ENCODE measurements at places on chromosomes 6 and 20.

DNA sequence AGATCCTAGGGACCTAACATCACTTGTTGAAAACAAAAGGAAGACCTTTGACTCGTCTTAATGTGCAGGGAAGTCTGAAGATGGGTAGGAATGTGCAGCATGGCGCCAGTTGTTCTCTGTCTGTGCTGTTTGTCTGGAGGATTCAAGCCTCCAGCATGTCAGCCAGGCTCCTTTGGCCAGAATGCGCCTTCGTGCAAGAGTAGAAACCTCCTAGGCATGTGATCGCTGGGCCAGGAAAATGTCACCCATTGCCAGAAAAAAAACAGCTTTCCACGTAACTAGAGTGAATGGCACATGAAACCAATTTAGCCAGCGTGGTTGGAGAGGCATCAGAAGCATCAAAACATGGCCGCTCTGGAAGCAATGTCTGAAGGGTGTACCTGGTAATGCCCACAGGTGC is 132.7 kb downstream of the EDN1 start:
- no peak for DNase-seq

GRCh38 chr6:97292671-97293070 is 9.7 kb upstream of the MMS22L start:
- DNase-seq: no peak

DNA sequence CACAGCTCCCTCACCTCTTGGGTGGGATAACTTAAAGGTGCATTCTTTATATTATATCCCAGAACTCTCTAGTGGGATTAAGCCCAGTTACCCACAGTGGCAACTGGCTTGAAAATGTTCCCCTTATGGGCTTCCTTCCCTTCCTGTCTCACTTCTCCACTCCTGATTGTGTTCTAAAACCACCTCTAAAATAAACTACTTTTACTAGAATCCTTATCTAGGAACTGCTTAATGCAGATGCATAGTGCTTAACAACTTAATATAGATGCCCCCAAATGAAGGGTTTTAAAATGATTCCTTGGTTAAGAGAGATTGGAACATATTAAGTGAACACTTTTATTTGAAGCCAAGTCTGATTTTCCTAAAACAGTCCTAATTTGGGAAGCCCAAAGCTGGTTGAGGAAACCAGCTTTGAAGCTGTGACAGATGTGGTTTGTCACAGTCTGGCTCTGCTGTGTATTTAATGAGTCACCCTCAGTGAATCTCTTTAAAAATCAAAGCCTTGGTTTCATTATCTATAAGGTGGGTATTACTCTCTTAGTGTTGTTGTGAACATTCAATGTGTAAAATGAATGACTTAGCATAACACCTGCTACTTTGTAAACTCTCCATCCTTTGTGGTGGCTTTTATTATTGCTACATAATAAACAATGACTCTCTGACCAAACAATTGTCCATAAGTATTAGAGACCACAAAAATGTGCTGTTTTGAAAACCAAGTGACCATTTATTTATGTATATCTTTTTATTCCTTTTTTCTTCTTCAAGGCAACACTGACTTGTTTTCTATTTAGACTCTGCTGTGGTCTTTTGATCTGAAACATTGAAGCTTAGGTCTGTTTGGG is 24.4 kb downstream of the PLCB1 start:
- no peak for DNase-seq

DNA sequence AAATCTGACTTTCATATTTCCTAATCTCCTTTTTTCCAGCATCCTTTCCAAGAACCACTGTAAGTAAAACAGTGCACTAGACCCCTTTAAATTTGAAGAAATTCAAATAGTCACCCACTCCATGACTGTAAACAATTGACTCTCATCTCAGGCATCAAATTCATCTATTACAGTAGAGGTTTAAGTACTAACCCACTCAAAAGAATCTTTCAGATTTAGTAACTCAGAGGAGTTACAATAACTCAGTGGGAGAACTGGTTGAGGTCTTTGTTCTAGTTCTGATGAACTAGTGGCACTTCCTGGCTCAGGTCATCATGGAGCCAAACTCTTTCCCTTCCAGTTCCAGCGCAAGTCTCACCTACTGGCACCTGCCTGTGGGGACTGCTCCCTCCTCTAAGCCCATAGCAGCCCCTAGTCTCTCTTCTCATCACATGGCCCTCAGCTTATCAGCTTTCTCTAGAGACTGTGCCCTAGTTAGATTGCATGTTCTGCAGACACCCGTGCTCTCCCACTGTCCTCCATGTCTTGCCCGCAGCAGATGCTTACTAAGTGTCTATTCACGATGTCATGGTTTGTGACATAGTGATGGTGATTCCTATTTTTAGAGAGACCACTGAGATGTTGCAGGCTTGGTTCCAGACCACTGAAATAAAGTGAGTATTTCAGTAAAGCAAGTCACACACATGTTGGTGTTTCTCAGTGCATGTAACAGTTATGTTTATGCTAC is 196.2 kb downstream of the TBC1D7 start:
- no peak for DNase-seq

GRCh38 chr6:156840136-156840535 is 63.0 kb downstream of the ARID1B start:
- no peak for DNase-seq

DNA sequence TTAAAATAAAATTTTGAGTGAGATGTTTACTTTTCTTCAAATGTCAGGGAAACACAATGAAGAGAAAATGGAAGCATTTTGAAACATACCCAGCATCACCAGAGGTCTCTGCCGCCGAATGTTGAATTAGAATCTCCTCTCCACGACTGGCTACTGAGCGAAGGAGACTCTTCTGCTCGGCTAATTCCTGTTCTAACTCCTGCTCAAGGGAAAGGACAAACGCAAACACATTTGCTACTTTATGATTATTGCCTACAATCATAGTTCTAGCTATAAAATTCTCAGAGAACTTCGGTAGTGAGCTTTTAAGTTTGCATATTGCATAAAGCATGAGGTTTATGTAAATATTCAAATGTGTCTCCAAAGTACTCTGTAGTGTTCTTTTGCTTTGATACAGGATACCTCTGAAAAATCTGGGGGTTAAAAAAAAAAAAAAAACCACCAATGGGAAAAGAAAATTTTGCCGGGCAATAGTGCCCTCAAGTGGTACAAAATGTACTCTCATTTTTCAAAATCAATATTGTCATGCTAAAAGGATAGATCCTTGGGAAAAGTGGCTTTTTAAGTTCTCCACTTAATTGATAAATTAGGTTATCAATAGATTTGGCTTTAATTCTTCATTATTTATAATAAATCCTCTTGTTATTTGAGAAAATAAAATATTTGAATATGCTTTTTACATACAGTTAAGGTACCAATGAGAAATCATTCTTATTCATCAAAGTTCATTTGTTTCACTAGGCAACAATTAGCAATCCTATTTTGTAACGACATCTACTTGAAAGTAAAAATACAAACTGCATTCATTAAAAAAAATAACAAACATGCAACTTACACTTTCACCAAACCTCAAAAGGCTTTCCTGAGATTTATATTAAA is 369.0 kb downstream of the SYNE1 start:
- DNase-seq: no peak

DNA sequence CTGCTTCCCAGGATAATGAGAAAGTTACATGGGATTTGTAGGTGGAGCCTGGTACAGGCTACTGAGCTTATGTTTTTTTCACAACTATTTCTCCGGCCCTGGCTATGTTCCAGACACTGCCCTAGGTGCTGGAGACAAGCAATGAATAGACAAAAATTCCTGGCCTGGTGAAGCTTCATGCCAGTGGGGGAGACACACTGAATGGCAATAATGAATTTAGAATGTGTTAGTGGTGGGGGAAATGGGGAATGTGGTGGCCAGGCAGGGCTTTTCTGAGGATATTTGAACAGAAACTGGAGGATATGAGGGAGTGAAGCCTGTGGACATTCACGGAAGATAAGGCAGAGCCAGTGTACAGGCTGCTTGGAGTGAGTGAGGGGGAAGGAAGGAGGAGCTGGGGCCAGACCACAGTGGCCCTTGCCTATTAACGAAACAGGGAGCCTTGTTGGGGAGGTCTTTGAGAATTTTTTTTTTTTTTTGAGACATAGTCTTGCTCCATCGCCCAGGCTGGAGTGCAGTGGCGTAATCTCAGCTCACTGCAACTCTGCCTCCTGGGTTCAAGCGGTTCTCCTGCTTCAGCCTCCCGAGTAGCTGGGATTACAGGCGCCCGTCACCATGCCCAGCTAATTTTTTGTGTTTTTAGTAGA is 6.6 kb downstream of the FOXS1 start:
- no peak for DNase-seq

- no peak for DNase-seq
Measured at GRCh38 chr20:8720089-8720488, 348.8 kb upstream of the PLCB4 start.

- DNase-seq: no peak
Measured at GRCh38 chr6:43932259-43933147, 162.5 kb downstream of the VEGFA start.

GRCh38 chr20:1286267-1287024 is 20.4 kb downstream of the SNPH start:
- no peak for DNase-seq

DNA sequence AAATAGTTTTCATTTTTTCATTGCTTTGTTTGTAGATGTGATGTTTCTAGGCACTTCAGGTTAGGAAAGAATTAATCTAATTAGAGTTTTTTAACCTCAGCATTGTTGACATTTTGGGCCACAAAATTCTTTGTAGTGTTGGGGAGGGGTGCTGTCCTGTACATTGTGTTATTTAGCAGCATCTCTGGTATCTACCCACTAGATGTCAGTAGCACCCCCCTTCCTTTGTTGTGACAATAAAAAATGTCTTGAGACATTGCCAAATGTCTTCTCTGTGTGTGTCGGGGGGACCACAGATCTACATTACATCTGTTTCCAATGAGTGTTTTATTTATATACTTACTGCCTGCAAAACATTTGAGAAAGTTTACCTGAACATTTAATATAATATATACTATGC is 45.6 kb downstream of the EYA4 start:
- no peak for DNase-seq

GRCh38 chr6:12962529-12962928 is 246.0 kb downstream of the PHACTR1 start:
- DNase-seq: no peak

DNA sequence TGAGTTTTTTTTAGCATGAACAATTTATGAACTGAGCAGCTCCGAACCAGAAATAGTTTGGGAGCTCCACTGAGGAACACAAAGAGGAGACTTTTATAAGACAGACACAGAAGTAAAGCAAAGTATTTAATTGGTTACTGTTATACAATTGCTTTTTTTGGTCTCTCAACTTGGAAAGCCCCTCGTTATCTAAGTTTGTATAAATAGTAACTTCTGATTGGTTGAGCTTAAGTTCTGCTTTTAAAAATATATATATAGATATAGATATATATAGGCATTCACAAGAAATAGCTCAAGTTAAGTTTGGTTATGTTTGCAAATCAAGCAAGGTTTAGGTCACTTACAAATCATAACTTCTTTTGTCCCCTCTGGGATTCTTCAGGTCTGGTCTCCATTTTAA is 20.2 kb upstream of the NCR2 start:
- DNase-seq: no peak

DNA sequence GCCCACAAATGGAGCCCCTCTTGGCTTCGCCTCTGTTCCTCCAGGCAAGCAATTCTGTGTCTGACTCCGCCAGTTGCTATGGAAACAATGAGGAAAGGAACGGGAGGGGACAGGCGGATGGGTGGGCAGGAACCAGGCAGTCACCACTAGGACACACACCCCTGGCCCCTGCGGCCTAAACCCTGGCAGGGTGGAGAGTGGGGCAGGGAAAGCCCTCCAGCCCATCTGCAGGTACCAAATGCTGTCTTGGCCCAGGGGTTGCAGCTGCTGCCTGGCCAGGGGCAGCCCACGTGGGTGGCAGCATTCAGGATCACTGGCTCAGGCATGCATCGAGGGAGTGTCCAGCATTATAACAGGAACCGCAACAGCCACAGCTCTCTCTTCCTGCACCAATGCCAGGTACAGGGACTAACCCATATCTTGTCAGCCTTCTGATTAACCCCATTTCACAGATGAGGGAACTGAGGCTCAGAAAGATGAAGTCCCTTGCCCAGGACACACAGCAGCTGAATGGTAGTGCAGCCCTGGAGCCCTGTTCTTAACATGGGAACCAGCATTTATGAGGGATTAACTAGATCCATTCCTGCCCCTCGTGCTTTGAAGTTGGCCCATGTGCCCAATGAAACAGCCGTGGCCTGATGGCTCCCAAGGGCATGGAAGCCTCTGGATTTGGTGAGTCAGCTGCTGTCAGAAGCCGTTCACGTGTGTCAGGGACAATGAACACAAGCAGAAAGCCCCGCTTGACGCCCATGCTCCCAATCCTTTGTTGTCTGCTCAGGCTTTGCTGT is 66.3 kb downstream of the NOL4L start:
- no peak for DNase-seq

DNA sequence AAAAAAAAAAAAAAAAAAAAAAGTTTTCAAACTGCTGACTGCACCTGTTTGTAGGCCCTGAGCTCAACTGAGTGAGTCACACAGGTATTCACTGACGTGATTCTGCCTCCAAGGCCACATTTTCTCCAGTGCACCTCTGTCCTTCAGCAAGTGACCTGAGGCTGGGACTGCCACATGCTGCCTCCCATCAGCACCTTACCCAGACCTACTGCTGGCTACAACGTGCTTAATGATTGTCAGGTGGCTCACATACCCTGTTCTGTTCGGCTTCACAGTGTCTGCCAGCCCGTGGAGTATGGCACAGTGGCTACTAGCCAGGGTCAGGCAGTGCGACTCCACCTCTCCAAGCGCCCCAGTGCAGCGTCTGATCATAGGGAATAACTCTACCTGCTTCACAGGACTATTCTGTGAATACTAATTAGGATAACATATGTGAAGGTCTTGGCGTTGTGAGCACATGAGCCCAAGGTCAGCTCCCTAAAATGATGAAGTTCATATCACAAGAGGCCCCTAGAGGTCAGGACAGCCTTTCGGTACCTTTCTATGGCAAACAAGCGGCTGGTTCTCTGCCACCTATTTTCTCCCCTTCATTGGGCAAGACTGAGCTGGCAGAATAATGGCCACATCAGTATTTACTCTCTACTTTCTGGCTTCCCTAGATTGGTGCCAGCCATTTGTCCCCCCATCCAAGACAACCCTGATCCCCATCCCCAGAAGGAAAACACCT is 28.1 kb downstream of the RIPOR3 start:
- DNase-seq: no peak

GRCh38 chr6:92879526-92879925 is 539.8 kb downstream of the EPHA7 start:
- DNase-seq: no peak

DNA sequence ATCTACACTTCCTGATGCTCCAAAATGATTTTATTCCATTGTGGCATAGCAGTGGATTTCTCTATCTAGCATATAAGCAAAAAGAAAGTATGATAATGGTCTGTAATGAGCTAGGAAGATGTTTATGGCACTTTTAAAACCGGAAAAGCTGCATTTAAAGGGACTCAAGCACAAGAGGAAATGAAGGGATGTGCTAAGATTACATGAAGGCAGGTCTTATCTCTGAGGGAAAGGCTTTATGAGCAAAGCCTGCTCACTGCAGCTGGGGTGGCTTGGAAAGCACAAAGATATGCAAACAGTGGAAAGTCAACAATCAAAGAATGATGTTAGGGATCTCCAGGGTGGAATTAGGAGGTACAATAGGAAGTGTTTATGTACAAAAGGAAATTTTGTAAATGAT is 138.2 kb downstream of the TENT5A start:
- DNase-seq: no peak

- DNase-seq: no peak
Measured at GRCh38 chr20:46118481-46119020, 437 bp downstream of the CD40 start.

Measured in activated CD8-positive, alpha-beta memory T cell treated with anti-CD3 and anti-CD28 coated beads for 4 hours (primary cell).